NCI-H524 treated with DMSO at 0.1 percent for 48 hours (cell line): ENCODE measurements at places on chromosomes 6 and 20.

- no peak for DNase-seq
Observed at GRCh38 chr20:10719740-10720385, 46.1 kb upstream of the JAG1 start.

DNA sequence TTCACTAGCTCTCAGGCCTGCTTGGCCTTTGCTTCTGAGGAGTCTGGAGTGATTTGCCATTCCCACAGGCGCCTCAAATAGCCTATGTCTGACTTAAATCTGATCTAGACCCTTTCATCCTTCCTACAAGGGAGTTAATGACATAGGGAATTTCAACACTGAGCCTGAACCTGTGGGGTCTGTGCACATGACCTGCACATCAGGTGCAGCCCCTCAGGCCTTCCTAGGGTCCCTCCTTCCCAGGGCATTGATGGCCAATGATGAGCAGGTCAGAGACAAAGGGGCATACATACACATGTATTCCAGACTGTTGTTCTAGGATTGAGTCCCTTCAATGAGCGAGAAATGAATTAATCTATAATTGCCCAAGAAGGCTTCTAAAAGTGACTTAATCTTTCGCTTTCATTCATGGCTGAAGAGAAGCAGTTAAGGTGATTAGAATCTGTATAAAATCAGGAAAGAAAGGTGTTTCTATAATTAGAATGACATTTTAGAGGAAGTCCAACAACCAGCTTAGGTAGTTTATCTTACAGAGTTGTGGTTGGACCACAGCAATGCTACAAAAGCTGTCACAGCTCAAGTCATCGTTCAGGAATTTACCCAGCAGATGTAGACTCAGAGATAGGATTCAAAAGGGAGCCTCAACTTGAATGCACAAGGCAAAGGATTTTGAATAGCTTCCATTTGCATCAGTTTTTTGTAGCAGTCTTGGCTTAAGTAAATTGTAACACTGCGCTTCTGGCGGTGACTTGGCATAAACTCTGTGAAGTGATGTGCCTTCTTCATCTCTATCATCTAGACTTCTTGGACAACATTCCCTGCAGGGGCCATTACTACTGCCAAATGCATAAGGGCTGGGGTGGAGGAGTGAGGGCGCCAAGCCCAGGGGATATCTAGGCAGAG, 27.0 kb upstream of the TBC1D7 start:
- DNase-seq = no peak

DNA sequence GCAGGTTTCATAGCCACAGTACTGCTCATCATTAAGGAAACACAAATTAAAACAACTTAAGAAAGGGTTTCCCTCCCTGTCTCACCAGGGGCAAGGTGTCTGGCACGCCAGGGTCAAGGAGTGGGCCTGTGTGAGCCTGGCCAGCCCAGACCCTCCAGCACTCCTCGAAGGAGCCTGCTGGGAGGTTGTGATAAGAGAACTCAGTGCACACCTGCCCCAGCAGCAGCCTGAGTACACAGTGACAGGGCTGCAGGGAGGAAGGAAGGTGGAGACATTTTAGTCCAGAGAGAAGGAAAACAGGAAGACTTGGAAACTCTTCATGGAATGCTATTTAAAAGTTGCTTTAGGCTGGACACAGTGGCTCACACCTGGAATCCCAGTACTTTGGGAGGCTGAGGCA, 14.1 kb downstream of the NINL start:
- no peak for DNase-seq

GRCh38 chr6:9116026-9116425, 680.7 kb upstream of the SLC35B3 start:
- DNase-seq = no peak

GRCh38 chr20:56628873-56629463, at the start of gene TFAP2C:
TFAP2C (plus strand) TSS chr20:56629306; CDS start chr20:56629545, 239 bp downstream.
- no peak for DNase-seq

GRCh38 chr20:12775041-12775440, 233.7 kb upstream of the SPTLC3 start:
- no peak for DNase-seq

DNA sequence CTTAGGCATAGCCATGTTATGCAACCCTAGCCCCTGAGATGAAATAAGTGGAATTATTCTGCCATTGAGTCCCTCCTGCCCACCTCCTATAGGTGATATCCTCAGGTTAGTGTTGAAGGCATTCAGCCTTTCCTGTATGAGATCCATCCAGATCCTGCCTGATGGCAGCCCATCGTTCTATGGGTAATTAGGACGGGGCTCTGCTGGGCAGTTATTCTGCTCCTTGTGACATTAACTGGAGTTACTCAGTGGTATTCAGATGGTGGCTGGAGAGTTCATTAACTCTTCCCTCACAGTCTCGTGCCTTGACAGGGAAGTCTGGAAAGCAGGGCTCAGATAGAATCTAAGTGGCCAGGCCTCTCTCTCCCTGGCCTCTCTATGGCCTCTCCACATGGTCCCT, 9.3 kb upstream of the GMDS start:
- no peak for DNase-seq

DNA sequence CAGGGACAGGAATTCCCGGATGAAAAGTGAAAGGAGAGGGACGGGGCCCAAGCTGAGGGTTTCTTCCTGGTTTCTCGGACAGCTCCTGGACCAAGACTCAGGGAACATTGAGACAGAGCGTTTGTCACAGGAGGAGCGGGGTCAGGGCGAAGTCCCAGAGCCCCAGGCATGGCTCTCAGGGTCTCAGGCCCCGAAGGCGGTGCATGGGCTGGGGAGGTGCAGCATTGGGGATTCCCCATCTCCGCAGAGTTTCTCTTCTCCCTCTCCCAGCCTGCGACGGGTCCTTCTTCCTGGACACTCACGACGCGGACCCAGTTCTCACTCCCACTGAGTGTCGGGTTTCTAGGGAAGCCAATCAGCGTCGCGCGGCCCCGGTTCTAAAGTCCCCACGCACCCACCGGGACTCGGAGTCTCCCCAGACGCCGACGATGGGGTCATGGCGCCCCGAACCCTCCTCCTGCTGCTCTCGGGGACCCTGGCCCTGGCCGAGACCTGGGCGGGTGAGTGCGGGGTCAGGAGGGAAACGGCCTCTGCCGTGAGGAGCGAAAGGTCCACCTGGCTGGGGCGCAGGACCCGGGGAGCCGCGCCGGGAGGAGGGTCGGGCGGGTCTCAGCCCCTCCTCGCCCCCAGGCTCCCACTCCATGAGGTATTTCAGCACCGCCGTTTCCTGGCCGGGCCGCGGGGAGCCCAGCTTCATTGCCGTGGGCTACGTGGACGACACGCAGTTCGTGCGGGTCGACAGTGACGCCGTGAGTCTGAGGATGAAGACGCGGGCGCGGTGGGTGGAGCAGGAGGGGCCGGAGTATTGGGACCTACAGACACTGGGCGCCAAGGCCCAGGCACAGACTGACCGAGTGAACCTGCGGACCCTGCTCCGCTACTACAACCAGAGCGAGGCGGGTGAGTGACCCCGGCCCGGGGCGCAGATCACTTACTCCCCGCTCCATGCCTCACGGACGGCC, 54.6 kb upstream of the POLR1H start:
- DNase-seq = no peak

DNA sequence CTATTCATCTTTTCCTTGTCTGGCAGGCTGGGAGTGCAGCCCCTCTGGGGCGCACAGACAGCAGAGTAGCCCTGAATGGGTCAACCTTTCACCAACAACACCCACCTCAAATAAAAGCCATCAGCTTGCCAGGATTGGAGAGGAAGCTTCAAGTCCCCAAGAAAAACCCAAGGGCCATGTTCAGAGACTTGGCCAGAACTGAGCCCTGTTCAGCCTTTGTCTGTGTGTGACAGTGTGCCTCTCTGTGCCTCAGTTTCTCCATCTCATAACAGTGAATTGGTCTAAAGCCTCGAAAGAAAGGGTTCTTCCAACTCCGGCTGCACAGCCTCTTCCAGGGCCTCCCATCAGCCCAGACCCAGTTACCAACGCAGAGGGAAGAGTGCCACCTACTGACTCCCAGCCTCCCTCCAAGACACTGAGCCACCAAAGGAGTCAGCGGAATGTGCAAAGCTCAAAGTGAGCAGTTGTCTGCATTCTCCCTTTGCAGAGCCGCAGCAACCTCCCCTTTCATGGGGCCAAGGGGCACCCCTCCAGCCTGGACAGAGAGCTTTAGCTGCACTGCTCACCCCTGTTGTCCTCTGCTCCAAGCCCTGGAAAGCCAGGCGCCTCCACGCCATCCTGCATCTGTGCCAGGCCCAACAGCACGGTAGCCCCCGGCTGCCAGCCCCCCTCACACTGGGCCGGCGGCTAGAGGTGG, 82.7 kb upstream of the TOP1 start:
- no peak for DNase-seq

DNA sequence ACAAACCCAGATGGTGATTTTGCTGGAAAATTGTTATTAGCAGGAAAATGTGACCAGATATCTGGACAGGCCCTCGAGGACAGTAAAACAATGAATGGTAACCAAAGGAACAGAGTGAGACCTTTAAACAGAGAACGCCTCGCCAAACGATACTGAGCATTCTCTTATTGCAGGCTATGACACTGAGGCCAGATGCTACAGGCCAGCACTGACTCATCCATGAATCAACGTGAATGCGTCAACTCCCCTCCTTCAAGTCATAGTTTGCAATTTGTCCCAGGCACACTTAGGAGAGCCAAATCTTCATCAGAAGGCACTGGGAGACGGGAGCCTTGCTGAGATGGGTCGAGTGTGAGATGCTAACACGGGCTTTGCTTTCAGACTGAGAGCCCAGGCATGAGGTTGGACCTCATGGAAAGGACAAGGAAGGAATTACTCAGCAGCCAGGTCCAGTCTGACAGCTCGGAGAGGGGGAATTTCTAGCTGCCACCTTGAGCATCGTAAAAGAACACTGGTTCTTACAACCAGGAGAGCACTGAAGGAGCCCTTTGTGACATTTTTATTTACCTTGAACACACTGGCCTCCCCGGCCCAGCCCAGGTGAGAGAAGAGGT, 60.7 kb downstream of the BMP7 start:
- DNase-seq = no peak

- DNase-seq = no peak
Observed at GRCh38 chr20:2252419-2252997, 43.3 kb upstream of the TGM3 start.

- no peak for DNase-seq
Observed at GRCh38 chr6:11222385-11223277, 9.8 kb downstream of the NEDD9 start.

GRCh38 chr6:156727715-156728385, 49.3 kb upstream of the ARID1B start:
- DNase-seq = no peak

DNA sequence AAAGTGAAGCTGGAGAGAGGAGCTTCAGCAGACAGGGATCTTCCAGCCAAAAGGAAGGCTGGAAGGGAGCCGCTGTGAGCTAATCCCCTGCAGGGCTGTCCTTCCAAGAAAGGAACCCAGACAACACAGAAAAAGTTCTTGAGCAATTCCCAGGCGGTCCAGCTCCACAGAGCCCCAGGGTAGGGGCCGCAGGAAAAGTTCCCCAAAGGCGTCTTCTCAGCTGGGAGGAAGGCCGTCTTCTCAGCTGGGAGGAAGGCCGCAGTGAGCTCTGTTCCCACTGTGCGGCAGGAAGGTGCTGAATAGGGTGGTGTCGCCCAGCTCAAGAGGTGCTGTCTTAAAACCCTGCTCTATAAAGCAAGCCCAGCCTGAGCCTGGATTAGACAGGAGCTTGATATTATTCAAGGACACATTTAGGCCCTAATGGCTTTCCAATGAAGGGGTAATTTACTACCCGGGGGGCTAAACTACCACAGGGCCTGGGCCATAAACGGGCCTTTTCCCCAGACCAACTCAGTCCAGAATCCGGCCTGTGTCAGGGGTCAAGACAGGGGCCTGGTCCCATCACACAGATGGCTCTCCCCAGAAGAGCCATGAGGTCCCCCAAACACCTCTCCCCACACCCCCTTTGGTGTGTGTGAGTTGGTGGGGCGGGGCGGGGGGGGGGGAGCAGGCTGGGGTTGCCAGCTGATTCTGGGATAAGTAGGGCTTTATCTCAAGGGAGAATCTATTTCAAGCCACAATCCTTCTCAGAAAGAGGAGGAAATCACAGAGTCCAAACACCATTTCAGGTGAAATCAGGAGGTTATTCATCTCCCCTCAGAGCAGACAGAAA, 103.6 kb downstream of the NOL4L start:
- no peak for DNase-seq

DNA sequence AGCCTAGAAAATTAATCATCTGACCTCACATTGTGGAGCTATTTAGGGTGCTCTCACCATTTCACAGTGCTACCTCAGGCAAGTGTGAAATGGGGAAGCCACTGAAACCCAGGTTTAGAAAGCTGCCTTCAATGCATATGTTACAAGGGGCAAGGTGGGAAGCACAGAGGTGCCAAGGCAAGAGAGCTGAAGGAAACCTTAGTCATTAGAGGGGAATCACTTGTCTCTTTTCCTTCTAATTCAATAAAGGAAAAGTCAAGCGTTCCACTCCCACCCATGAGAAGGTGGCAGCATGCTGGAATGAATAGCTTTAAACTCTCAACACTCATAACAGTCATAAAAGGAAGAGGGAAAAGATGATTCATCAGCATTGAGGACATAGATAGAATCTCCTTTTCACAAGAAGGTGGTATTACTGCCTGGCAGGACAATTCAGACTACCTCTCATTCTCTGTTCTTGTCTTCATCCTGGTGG, 251.9 kb upstream of the IRAK1BP1 start:
- DNase-seq = no peak

GRCh38 chr20:59289994-59290393, 10.4 kb upstream of the EDN3 start:
- DNase-seq = no peak

DNA sequence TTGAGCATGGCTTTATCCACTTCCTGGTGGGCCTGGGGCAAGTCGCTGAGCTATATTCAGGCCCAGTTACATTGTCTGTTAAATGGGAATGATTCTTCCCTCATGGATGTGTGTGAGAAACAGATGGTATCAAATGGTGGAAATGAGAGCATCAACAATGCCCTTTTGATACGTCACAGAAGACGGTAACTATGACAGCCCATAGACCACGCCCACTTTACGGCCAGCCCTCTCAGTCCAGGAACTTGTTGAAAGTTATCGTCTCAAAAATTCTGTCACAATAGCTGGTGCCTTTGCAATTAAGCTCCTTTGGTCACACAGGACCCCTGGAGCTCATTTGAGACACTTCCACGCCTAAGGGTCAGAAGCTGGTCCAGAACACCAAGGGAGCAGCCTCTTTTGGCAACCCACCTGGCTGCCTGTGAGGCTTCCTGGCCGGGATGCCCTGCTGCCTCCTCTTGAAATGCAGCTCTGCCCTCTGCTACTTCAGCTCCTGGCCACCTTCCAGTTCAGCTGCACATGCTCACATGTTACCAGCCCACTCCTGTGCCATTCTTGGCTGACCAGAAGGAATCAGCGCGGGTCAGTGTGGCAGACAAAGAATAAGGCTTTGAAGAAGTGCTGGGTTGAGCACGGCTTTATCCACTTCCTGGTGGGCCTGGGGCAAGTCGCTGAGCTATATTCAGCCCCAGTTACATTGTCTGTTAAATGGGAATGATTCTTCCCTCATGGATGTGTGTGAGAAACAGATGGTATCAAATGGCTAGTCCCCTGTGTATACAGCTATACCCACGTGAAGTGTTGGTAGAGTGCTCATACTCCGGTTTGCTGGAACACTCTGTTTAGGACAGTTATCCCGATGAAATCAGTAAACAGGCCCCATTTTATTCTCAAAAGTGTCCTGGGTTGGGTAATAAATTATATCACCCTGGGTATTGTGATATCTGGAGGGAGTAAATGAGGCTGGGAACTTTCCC, 199.2 kb upstream of the SUPT3H start:
- no peak for DNase-seq
